ENCODE measurements at places on chromosomes 7 and 10.

DNA sequence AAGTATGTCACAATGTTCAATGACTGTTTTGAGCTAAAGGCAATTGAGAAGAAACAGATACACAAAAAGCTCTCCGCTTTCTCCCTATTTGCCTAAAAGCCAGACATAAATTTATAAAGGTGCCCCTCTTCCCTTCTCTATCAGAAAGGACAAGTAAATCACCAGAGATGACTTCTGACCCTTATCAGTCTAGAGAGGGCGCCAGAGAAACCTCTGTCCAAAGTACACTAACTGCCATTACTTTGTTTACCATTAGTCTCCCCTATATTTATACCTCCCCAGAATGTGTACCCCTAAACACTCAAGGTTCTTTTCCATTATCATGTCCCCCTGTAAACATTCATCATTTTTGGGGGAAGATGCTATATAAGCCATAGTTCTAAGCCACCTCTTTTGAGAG lies 49.3 kb downstream of the TPK1 start:
- DNase-seq: no peak

GRCh38 chr7:87507446-87507845 lies 32.0 kb upstream of the ABCB4 start:
- DNase-seq: no peak

GRCh38 chr7:144063710-144064109 lies 5.9 kb upstream of the OR2A25 start:
- no peak for DNase-seq

DNA sequence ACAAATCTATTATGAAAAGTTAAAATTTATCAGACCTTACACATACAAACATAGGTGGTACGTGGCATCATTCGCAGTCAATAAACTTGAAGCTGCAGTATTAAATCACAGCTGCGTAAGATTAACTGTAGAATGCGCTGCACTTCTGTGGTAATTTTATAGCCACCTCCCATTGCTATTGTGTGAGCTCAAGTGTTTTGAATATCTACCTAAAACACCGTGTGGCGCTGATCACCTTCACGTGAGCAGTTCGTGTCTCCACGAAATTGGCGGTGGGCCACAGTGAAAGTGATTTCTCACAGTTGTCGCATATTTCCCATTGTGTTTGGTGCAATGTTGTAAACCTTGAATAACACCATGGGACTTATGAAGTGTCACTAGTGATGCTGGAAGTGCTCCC lies 102.8 kb downstream of the PLPP4 start:
- DNase-seq: no peak

GRCh38 chr10:121440461-121440860 lies 157.8 kb downstream of the FGFR2 start:
- DNase-seq: no peak

- DNase-seq: no peak
Observed at GRCh38 chr10:85413570-85413969, 953.0 kb downstream of the GRID1 start.

DNA sequence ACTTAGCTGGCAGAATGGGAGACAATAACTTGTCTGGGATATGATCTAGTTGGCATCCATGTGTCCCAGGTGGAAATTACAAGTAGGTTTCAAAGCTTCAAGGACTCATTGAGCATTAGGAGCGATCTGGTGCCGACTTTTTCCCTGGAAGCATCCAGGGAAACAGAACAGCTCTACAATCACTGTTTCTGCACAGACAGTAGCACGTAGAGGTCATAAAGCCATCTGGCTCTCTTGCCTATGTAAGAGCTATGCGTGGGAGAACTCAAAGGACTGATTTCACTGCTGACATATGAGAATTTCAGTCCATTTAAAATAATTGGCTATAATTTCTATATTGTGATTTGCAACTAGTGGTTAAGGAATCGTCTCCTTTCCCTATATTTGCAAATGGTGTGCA lies 791.7 kb downstream of the REEP3 start:
- DNase-seq: no peak

DNA sequence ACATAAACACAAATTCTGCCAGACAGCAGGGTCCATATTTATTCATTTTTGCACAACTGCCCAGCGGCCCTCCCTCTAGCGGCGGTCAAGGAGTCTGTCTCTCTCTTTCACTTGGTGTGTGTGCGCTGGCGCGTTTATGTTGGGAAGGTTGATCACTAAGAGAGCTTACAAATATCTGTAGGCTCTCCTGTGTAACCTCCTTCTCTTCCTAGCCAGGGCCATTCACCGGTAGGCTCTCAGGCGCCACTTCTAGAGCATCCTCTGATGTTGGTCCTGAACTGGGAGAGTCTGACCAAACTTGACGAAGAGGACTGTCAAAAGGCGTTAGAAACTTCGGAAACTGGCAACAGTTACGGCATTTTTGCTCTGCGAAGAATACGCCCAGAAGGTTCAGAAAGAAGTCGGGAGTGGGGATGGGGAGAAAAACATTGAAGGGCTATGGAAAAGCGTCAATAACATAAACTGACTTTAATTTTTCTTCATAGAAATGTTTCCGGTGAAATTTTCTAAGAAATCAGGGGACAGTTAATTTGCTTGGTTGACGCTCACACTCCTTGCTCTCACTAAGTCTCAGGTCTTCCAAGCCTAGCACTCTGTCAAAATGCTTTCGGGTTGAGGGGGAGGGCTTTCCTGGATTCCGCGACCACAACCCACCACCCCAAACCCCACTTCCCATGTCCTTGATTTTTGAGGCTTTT lies 731.1 kb downstream of the ZWINT start:
- DNase-seq: no peak

DNA sequence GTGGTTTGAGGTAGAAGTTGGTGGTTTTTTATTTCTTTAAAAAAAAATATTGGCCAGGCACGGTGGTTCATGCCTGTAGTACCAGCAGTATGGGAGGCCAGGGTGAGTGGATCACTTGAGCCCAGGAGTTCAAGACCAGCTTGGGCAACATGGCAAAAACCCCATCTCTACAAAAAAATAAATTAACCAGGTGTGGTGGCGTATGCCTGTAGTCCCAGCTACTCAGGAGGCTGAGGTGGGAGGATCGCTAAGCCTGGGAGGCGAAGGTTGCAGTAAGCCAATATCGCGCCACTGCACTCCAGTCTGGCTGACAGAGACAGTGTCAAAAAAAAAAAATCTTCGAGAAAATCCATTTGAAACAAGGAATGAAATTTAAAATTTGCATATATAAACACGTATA lies 1.1 kb downstream of the IL2RA start:
- DNase-seq: no peak

DNA sequence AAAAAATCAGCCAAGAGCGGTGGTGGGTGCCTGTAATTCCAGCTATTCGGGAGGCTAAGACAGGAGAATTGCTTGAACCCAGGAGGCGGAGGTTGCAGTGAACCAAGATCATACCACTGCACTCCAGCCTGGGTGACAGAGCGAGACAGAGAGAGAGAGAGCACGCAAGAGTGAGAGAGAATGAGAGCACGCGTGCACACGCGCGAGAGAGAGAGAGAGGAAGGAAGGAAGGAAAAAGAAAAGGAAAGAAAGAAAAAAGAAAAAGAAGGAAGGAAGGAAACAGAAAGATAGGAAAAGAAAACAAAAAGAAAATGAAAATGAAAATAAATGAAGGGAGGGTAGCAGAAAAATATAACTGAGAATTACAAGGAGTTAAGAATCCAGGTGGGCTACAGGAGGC lies 82.7 kb downstream of the SVOPL start:
- no peak for DNase-seq

GRCh38 chr7:15306296-15306695 lies 255.5 kb downstream of the AGMO start:
- no peak for DNase-seq

DNA sequence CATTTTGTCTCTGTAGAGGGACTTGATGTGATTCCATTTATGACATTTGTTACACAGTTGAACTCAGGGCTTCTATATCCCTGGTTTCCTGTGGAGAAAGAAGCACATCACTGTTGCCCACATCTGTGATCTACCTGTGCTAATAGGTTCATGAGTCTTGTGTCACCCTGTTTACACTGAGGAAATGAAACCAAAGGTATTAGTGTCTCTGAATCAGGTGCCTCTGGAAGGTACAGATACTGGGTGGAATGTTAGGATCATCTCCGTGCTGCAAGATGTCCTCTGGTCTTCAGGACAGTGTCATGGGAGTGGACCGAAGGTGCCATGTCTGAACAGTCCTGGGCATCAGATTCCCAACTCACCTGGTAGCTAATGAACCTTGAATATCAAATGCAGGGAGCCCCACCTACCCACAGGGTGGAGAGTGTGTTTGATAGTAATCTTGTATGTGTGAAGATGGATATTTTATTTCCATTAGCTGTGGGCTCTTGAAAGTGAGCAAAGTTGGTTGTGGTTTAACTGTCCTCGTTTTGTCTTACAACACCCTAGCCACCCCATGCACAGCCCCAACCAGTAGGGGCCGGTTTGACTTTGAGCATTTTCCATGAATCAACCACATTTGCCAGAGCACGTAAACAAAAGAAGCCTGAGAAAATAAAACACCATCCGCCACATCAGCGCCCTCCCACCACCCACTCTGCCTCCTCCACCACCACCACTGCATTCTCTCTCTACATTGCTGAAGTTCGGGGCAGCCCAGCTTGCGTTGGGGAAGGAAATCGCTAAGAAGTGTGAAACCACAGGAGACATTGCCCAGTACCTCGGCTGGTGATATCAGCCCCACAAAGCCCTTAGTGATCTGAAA lies 40.7 kb downstream of the TARP start:
- no peak for DNase-seq

DNA sequence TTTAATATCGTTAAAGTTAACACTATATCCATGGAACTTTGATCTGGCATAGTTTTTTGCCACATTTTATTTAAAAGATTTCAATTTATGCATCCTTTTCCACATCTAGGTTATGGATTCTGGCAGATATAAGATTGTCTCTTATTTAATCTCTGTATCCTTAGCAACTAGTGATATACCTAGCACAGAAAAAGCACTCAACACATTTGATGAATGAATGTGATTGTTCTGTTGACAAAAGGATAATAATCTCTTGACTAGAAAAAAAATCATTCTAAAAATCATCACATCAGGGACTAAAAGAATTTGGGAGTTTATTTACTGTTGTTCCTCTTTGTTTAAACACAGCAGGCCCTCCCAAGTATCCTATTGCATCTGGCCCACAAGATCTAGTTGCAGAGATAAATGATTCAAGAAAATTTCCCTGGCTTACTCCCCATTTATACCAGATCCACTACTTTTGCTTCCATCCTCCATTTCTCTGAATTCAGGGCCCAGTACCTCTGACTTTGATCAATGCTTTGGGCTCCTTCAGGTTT lies 84.0 kb upstream of the C1GALT1 start:
- no peak for DNase-seq

DNA sequence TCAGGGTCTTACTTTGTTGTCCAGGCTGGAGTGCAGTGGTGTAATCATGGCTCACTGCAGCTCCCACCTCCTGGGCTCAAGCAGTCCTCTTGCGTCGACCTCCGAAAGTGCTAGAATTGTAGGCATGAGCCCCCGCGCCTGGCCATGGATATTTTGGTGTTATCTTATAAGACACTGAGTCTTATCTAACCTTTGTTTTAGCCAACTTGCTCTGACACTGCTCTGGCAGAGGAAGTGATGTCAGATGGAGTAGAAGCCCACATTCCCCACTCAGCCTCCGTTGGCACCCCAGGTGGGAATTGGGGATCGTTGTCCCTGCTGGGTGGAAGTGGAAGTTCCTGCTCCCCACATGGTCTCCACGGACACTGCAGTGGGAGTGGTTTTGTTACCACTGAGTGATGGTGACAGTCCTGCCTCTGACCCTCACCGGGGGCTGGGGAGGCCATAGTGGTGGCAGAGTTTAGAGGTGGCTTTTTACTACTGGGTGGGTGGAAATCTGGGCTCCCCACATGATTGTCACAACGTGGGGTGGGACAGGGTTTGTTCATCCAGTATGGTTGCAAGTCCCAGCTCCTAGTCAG lies 98.9 kb downstream of the ANKRD61 start:
- DNase-seq: no peak

- no peak for DNase-seq
Observed at GRCh38 chr7:142799437-142799835, 28.7 kb downstream of the PRSS2 start.

GRCh38 chr10:111113961-111114757 lies 37.3 kb downstream of the ADRA2A start:
- no peak for DNase-seq

DNA sequence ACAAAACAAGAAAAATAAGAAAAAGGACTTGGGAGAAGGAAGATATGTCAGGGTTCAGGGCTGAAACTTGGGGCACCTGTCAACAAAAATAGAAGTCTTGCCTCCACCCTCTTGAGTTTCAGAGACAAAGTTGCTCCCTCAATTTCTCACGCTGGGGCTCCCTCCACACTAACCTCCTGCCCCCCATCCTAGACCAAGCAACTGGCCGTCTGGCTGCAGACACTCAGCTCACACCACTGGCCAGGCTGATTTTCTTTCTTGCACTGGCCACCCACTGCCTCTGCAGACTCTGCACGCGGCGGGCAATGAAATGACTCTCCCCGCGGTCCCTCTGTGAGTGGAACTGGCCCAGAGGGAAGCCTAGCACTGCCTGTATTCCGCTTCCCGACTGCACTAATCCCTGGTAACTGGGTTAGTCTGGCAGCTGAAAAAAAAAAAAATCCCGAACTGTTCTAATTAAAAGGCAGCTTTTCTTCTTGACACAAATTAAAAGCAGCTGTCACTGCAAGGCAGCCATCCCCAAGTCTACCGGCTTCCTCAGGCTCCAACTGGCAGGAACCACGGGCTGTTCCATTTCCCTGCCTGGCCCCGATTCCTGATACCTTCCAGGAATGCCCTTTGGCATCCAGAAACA lies 83.5 kb downstream of the SPDYE5 start:
- no peak for DNase-seq

DNA sequence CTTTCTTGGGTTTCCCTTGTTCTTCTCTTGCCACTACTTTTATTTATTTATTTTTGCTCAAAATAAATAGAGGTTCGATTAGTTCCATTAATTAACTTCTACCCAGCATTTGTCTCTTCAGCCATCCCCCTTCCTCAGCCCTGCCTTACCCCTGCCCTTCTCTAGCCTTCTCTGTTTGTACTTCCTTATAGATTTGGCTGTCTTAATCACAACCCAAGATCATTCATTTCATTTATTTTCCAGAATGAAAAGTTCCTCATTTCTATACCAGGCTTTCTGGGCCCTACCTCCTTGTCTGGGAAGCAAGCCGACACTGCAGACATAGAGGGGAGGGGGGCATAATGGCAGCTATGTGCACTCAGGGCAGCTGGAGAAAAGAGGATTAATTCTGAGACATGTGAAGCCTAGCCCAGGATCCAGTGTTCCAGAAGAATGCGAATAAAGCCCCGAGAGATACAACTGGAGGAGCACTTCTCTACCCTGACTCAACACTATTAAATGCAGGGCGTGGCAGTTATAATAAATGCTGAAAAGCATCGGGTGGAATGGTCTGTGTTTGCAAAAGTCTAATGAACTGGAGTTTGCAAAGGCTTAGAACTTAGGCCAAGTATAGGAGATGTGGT lies 6.4 kb upstream of the PDCD4 start:
- no peak for DNase-seq

DNA sequence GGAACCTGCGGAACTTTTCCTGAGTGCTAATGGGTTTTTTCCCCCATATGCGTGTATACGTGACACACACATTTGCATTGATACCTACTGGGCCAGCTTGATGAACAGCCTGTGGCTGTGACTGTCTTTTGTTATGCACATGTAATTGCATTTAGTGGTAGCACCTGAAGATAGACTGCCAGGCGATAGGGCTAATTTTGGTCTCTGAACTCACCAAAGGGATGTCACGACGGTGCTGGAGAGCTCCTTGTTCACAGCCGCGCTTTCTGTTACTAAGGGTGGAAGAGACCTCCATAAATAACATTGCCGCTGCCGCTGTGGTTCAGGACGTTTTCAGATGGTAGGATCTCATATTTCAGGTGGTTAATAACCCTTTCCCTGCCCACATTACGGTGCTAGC lies 133.2 kb downstream of the CAMK1D start:
- DNase-seq: no peak

- DNase-seq: no peak
Observed at GRCh38 chr7:27164045-27164366, 1.3 kb downstream of the HOXA9 start.
